ENCODE measurements at places on chromosomes 16 and 17. TPM values are rescaled to one million over a fixed set of nuclear protein-coding genes. Genes with fewer than 3 reads are reported as not detected.

GRCh38 chr17:1091900-1092299 is 87.9 kb downstream of the ABR start:
- no peak overlapping the region for H3K27ac ChIP-seq
- H3K4me1 ChIP-seq, result no peaks in the 10 kb centered on the region
- no peaks in the 10 kb centered on the region for H3K27me3 ChIP-seq
- no peak for DNase-seq

Gene CA7
- total RNA-seq, result not detected

DNA sequence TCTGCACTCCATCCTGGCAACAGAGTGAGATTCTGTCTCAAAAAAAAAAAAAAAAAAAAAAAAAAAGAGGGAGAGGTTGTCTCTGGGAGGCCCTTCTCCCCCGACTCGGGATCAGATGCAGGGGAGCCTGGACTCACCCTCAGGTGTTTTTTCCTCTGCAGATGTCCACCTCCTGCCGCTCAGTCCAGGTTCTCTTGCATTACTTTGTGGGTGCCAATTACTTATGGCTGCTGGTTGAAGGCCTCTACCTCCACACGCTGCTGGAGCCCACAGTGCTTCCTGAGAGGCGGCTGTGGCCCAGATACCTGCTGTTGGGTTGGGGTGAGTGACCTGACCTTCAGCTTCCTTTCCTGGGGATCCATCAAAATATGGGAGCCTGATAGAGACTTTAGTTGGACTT is 34.1 kb downstream of the GLP2R start:
- H3K36me3 ChIP-seq, result no peaks in the 10 kb centered on the region
- no peak overlapping the region for H3K27ac ChIP-seq
- H3K4me3 ChIP-seq, result no peak overlapping the region
- no peaks in the 10 kb centered on the region for H3K27me3 ChIP-seq
- DNase-seq, result no peak

Gene RAP1GAP2
- total RNA-seq, result 0.95 TPM

Gene KRT28
- total RNA-seq, result not detected

Gene HOXB2
- 6.7 TPM for total RNA-seq

DNA sequence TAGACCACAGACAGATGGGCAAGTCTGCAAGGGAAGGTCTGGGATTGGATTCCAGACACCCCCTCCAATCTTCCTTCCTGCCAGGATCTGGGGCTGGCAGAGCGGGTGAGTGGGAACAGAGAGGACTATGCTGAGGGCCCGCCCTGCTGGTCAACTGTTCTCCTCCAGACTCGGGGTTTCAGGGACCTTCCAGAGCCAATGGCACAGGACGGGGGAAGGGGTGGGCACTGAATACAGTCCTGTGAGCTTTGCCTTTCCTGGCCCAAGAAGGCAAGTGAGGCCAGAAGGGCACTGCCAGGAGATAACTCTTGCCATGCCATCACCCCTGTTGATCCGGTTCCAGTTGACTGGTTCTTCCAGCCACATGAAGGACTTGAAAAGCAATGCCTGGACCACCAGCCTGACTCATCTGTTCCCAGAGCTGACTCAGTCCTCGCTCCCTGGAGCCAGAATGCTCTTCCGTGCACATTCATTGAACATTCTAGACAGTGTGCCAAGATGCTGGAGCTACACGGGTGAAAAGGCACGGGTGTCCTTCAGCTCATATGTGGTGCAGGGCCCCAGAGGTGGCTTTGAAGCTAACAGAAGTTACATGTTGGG is 533 bp upstream of the MEFV start:
- no peak overlapping the region for H3K27ac ChIP-seq
- no peaks in the 10 kb centered on the region for H3K27me3 ChIP-seq
- no peaks in the 10 kb centered on the region for H3K4me1 ChIP-seq
- no peak for DNase-seq
- no peak overlapping the region for H3K4me3 ChIP-seq

- H3K4me3 ChIP-seq, result no peak overlapping the region
- no peaks in the 10 kb centered on the region for H3K36me3 ChIP-seq
- H3K27ac ChIP-seq, result no peak overlapping the region
- H3K27me3 ChIP-seq, result no peaks in the 10 kb centered on the region
- no peaks in the 10 kb centered on the region for H3K4me1 ChIP-seq
These were observed 3.7 kb downstream of the C16orf78 start for GRCh38 chr16:49377196-49377755.

Gene OR4D1
- not detected for total RNA-seq

DNA sequence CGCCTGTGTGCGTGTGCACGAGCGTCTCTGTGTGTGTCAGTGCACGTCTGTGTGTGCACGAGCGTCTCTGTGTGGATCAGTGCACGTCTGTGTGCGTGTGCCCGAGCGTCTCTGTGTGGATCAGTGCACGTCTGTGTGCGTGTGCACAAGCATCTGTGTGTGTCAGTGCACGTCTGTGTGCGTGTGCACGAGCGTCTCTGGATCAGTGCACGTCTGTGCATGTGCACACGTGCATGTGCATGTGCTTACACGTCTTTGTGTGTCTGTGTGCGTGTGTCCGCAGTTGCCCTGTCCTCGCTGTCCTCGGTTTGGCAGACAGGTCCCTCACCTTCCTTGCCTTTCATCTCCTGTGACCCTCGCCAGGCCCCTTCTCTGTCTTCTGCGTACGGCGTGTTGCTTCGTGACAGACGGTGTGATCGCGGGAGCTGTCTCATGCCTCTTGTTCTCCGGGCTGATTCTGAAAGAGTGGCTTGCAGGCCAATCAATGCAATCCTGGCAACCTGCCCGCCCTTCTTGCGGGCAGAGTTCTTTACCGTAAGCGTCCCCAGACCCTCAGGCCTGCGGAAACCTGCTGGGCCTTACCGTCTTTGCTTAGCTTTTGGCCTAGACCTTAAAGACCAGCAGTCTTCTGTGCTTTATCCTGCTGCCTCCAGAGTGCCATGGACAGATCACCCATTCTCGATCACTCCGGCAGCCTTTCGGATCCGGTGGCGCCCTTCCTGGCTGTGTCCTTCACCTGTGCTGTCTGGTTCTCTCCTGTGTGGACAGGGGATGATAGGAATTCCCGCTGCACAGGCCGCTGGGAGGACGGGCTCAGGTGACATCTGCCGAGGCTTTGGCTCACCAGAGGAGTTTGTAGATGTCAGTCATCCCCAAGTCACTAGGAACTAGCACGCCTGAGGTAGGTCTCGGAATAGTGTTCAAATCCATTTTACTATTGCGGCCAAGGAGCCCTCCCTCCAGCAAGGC is 18.5 kb downstream of the MLYCD start:
- no peaks in the 10 kb centered on the region for H3K4me1 ChIP-seq
- H3K4me3 ChIP-seq, result no peak overlapping the region
- H3K36me3 ChIP-seq, result peaks cover 3% of the 10 kb centered on the region
- no peak overlapping the region for H3K27ac ChIP-seq
- no peak for DNase-seq

Gene CDH15
- not detected for total RNA-seq
